NCI-H1417 (cell line): ENCODE measurements at places on chromosomes 5 and 9.

GRCh38 chr5:74164725-74165235 lies 475.7 kb downstream of the ENC1 start:
- DNase-seq = no peak

GRCh38 chr9:278651-279050 lies 64.0 kb downstream of the DOCK8 start:
- DNase-seq = no peak

DNA sequence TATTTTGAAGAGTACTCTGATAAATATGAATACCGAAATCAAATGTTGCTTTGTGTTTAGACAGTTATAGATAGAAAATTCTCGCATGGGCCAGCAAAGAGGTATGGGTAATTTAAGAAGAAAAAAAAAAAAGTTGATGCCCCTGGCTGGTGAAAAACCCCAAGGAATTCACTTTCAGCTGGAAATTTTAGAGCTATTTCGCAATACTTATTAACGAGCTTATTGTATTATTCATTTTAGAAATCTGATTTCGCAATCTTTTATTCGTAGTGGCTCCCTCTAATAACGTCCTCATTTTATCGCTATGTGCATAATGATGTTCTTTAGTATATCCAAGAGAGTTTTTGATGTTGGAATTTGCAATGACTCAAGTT lies 18.5 kb upstream of the FER start:
- no peak for DNase-seq

DNA sequence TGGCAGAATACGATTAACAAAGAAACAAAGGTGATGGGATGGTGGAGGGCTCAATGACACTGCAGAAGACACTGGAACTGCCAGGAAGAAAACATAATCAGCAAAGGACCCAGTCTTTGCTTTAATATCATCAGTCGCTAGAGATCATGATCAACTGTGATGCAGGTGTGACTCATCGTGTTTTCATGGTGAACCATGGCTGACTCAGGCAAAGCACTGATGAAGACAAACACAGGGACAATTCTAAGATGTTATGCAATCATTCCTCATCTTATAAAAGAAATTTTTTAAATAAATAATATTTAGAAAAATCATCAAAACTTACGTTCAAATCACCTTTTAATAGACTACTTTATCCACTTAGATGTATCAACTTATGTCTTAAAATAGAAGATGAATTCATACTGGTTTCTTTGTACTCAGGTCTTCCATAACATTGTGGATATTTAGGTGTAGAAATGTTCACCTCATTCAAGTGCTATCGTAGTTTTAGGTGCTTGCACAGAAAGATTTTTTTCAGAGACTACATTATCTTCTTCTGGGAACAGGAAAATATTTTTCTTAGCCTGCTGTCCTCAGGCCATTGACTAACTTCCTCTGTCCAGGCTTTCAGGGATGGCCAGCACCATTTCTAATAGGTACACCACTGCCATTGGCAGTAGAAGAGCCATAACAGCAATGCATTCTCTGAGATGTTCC lies 673.4 kb upstream of the MEF2C start:
- no peak for DNase-seq

DNA sequence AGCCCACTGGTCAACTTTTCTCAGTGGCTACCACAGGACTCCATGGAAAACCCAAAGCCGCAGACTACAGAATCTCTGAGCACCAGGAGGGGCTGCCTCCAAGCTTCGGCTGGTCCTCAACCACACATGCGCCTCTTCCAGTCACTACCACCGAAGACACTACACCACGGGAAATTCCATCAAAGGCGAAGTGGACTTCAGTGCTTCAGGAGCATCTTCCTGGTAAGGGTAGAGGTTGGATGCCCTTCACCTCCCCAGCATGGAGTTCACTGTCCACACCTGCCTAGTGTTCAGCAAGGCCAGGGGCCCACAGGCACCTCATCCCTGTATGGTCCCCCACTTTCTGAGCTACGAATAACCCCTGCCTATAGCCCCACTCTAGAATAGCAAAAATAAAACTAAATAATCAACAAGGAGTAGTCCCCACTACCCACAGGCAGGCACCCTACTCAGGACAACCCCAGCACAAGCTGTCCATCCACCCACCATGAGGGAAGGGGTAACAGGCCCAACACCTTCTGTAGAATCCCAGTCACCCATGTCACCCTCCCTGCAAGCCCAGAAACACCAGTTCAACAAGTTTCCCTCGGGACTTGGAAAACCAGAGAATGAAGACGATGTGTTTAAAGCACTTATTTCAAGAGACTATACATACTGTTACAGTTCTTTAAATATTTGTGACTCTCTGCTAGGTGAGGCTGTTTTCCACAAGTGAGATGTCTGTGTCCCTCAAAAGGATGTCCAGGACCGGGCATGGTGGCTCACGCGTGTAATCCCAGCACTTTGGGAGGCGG lies 2.6 kb downstream of the VDAC1 start:
- no peak for DNase-seq

GRCh38 chr9:137750566-137750965 lies 127.0 kb upstream of the CACNA1B start:
- no peak for DNase-seq

DNA sequence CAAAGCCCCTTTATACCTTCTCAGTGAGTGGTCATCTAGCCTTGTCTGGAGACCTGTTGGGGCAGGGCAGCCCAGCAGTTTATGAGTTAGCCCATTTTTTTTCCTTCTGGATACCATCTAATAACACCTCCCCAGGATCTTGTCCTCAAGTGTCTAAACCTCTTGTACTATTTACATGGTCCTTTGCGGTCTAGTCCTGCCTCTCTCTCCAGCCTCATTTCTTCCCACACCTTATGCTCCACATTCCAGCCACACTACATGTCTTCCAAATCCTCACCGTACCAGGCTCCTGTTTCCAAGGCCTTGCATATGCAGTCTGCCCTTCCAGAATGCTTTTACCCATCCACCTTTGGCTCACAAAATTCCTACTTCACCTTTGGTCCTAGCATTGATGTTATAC lies 77.2 kb downstream of the ADRB2 start:
- DNase-seq = peak; percentile 8

DNA sequence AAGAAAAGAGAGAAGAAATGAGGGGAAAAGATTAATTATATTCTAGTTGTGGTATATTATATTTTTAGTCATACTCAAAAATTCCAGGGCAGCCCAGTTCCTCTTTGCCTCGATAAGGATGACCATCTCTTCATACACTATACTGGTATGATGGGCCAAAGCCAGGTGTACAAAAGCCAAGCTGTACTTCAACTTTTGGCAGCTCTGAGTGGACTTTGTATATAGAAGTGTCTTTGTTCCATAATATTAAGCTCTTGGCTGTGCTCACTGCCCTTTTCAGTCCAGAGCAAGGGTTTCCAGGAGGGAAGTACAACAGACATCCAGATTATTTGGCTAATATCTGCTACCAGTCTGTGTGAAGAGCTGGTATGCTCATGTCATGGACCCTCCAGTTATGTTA lies 934.3 kb upstream of the CDH10 start:
- no peak for DNase-seq

GRCh38 chr9:123571240-123571639 lies 215.2 kb downstream of the CRB2 start:
- no peak for DNase-seq

GRCh38 chr9:105438141-105438806 lies 9.6 kb upstream of the FSD1L start:
- peak; percentile 38 for DNase-seq

GRCh38 chr9:112184946-112185345 lies 9.8 kb upstream of the SUSD1 start:
- DNase-seq = no peak

DNA sequence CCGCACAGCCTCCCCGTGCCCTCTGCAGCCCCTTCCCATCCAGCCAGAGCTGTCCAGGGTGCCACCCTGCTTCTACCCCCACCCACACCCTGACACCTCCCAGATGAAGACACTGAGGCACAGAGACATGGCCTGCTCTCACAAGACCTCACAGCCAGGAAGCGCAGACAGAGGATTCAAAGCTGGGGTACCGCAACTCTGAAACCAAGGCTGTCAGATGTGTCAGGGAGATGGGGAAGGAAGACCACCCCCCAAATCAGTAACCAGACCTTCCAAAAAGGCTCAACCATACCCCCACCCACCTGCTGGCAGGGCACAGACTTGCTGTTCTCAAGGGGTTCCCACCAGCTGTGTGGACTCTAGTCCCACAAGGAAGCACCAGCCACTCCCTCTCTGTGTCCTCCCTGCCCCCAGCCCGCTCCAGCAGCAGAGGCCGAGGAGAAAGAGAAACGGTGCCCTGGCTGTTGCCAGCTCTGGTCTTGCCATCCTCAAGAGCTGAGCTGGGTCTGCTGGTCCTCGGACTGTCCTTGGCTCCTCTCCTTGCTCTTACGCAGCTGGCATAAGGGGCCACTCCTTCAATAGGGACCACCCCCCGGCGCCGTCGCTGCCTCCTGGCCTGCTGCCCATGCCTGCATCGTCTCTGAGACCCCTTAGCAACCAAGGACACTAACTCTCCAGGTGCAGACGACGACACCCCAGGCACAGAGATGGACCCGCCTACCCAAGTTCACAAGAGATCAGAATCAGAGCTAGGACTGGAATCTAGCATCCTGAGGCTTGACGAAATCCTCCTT lies 699 bp downstream of the AKNA start:
- peak; percentile 28 for DNase-seq

DNA sequence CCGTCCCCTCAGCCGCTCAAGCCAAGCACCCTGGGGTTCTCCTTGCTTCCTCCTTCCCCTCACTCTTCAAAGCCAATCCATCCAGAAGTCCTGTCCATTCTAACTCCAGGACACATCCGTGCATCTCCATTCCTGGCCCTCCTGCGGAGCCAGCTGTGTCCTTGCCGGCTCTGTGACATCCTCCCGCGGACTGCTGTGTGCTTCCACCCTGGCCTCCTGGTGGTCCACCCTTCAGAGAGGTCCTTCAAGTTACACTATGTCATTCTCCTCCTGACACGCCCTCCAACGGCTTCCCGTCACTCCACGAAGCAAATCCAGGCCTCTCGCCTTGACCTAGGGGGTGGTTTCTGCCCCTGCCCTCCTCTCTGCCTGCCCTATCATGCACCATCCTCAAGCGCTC lies 13.0 kb upstream of the SCGB3A1 start:
- no peak for DNase-seq

GRCh38 chr5:10431415-10431814 lies 10.3 kb upstream of the ROPN1L start:
- no peak for DNase-seq

- DNase-seq = peak; percentile 78
These were observed 27.4 kb upstream of the SAP30L start for GRCh38 chr5:154418344-154418820.

DNA sequence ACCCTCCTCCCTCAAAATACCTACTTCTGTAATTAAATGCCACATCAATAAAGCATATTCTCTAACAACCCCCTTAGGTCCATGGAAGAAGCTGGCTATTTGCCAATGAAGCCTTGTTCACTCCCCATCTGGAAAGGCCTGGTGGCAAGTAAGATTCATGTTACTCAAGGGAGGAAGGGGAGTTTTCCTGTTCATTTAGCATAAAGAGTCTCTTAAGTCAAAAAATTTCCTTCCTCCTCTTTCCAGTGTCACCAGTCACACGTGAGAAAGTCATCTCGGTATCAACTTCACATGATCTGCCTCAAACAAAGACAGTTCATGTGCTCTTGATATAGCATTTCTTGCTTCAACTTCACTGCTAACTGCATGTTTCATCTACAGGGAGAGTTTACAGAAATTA lies 32.7 kb upstream of the RIC1 start:
- no peak for DNase-seq

- no peak for DNase-seq
These were observed 815.0 kb downstream of the CDH18 start for GRCh38 chr5:19172926-19173470.

- DNase-seq = no peak
These were observed 113.4 kb downstream of the ARL15 start for GRCh38 chr5:54197018-54197417.

- no peak for DNase-seq
These were observed 157.0 kb downstream of the GABBR2 start for GRCh38 chr9:98551511-98552286.

DNA sequence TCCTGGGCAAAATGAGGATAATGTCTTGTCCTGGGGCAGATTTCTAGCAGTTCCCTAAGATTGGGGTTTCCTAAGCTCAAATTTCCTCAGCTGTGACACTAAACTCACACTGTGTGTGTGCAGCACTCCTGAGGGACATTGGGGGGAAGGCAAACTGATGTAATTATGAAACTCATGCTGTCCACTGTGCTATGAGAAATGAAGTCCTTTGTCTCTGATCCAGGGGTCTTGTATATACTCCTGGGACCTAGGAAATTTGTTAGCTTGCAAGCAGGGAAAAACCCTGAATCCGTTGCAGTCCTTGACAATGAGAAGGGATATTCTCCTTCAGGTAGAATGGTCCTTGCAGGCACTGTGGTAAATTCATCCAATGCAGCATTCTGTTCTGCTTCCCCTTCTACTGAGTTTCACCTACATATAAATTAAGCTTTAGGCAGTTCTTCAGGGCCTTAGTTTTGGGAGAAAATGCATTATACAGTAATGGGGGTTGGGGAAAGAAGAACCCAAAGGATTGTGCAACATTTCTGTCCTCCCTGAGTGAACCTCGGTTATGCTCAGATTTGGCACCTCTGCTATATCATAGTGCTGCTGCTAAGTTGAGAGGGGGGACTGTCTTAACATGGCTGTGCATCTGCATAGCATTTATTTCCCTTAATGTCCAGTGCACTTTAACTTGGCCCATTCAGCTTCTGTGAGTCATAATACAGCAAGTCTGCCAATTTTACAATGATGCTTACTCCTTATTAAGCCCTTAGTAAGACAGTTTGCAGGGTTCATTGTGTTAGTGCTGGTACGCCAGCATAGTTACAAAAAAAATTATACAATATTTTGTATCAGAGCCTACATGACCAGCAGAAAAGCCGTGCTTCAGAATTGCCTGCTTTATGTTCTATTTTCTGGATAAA lies 80.2 kb downstream of the PJA2 start:
- DNase-seq = no peak

GRCh38 chr9:134707031-134707680 lies 65.6 kb downstream of the COL5A1 start:
- peak; percentile 23 for DNase-seq

GRCh38 chr5:9370256-9370655 lies 175.6 kb downstream of the SEMA5A start:
- DNase-seq = no peak

- DNase-seq = no peak
These were observed 33.0 kb upstream of the C6 start for GRCh38 chr5:41246376-41246775.

GRCh38 chr5:61354199-61354598 lies 22.1 kb downstream of the ZSWIM6 start:
- no peak for DNase-seq

GRCh38 chr9:81969971-81970370 lies 18.6 kb upstream of the SPATA31D1 start:
- no peak for DNase-seq

GRCh38 chr5:139636207-139636792 lies 11.8 kb upstream of the CXXC5 start:
- no peak for DNase-seq

- no peak for DNase-seq
These were observed 434.5 kb upstream of the TRPC7 start for GRCh38 chr5:136799806-136800372.

- DNase-seq = no peak
These were observed 8.2 kb downstream of the NR2F1-AS1 start for GRCh38 chr5:93572608-93573353.

GRCh38 chr5:145913701-145914100 lies 22.7 kb upstream of the SH3RF2 start:
- no peak for DNase-seq

GRCh38 chr5:168114444-168115017 lies 176.9 kb upstream of the WWC1 start:
- DNase-seq = peak; percentile 58
